ENCODE measurements at places on chromosomes 2 and 18.

GRCh38 chr2:206415618-206416243, 27.6 kb upstream of the ADAM23 start:
- no peak for DNase-seq

- DNase-seq = no peak
Observed at GRCh38 chr2:232846055-232846454, 24.0 kb upstream of the SNORC start.

DNA sequence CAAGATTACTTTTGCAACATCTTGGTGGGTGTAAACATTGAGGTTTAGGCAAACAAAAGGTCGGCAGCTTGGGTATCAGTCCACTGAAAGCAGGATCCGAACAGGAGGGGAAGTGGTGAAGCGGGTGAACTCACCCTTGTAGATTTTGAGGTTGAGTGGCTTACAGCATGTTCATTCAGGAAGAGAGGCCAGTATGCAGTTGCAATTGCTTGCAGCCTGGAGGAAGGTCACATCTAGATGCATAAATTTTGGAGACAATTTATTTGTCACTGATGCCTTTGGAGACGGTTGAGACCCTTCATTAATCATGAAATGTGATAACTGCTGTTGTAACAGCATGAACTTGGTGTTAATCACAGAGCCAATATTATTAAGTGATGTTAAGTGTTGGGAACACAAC, 131.1 kb downstream of the LTBP1 start:
- peak; percentile 38 for DNase-seq

DNA sequence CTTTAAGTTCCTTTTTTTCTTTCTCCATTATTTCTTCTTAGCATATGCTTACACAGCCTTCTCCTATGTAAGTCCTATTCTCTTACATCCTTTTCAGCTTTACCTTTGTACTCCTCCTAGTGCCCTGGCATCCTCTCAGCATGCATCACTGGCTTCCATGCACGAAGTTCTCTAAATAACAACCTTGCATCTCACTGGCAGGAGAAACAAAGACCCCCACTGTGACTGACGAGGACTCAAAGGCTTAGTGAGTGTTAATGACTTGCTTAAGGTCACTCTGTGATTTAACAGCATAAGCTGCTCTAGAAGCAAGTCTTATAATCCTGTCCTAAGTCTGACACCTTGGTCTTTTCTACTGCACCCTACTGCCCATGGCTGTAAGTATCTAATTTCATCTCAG, 1236.0 kb upstream of the CELF4 start:
- no peak for DNase-seq

DNA sequence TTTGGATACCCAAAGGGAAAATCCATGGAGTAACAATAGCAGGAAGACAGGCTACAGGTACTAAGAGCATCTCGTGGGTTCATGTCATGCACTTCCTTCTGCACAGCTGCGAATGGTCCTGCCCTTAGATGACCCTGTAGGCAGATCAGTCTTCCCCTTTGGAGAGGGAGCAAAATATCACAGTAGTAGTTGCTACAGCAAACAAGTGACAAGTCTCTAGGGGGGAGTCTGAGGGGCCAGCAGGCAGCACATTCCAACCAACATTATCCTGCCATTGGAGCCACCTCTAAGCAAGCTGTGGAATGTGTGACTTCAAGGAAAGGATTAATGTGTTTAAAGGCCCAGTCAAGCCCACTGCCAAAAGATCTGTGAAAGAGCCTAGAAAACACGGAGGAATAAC, 273.2 kb upstream of the PARD3B start:
- DNase-seq = no peak

- no peak for DNase-seq
Observed at GRCh38 chr2:110105608-110106467, 9.8 kb downstream of the MALL start.

- DNase-seq = no peak
Observed at GRCh38 chr2:46568212-46569009, 89.0 kb downstream of the TMEM247 start.

GRCh38 chr2:65215946-65216345, 11.7 kb upstream of the ACTR2 start:
- DNase-seq = no peak

DNA sequence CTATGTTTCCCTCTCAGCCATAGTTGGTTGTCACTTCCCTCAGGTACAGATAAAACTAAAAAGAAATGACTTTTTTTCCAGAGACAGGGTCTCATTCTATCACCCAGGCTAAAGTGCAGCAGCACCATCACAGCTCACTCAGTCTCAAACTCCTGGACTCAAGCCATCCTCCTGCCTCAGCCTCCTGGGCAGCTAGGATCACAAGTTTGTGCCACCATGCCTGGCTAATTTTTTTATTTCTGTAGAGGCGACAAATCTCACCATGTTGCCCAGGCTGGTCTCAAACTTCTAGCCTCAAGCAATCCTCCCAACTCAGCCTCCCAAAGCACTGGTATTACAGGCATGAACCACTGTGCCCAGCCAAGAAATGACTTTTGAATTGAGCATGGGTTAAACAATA, 8.2 kb downstream of the ROCK2 start:
- no peak for DNase-seq

- DNase-seq = no peak
Observed at GRCh38 chr2:88036606-88037005, 19.0 kb downstream of the KRCC1 start.

GRCh38 chr2:108541451-108541850, 7.2 kb downstream of the LIMS1 start:
- no peak for DNase-seq
